ENCODE measurements at places on chromosomes 1 and 21. TPM values are rescaled to one million over a fixed set of nuclear protein-coding genes. Genes with fewer than 3 reads are reported as not detected.

DNA sequence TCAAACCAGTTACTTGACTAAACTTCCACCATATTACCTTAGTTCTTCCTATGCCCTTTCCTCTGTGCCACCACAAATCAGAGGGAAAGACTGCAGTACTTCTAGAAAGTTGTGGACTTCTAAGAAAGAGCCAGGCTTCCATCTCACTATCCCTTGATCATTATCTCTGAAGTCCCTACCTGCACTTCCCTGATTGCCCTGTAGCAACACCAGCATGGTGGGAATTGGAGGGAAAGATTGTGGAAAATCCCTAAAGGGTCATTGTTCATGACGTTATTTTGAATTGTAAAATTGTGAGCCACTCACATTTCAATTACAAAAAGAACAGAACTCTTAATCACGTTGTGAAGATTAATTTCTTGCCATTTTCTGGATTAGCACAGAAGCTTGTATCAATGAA lies 23.4 kb upstream of the KIAA1614 start:
- no peak for DNase-seq

DNA sequence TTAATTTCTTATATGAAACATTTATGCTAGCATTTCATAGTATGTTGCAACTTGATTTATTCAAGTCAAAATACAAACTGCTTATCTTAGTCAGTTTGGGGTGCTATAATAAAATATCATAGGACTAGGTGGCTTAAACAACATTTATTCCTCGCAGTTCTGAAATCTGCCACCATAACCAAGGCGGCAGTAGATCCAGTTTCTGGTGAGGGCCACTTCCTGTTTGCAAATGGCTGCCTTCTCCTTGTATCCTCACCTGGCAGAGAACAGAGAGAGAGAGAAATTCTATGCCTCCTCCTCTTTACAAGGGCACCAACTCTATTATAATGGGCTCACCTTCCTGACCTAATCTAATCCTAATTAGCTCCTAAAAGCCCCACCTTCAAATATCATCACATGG lies 76.1 kb upstream of the RGS2 start:
- no peak for DNase-seq

GRCh38 chr1:172144445-172145061 lies 275.9 kb upstream of the C1orf105 start:
- peak; percentile 51 for DNase-seq

GRCh38 chr1:173410133-173410793 lies 66.9 kb upstream of the PRDX6 start:
- no peak for DNase-seq

- no peak for DNase-seq
Measured at GRCh38 chr1:3912809-3913685, 13.0 kb upstream of the C1orf174 start.

DNA sequence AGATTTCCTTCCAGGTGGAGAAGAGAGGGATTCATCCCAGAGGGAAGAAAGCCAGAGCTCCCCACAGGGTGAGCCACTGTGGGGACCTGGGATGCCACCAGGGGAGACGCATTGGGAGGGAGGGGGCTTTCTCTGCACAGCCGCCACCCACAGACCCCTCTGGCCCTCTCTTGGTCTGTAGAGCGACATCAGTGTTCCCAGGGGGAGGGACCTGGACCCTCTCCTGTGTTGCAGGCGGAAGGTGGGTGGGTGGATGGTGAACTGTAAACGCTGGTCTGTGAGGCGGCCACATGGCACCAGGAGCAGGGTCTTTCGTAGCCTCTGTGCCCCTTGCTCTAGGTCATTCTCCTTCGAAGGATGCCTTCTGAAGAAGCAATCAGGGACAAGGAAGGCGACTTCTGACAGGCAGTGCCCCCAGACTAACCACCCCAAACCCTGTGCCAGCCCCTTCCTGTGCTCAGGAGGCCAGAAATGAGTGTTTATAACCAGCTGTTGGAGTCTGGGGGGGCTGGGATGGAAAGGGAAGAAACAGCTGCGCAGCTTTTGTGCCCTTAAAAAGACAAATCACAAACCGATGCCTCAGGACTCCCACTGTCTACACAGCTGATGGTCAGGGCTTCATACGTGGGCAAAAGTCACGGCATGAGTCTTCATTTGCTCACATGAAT lies 121.4 kb upstream of the ZBTB40 start:
- DNase-seq: no peak

DNA sequence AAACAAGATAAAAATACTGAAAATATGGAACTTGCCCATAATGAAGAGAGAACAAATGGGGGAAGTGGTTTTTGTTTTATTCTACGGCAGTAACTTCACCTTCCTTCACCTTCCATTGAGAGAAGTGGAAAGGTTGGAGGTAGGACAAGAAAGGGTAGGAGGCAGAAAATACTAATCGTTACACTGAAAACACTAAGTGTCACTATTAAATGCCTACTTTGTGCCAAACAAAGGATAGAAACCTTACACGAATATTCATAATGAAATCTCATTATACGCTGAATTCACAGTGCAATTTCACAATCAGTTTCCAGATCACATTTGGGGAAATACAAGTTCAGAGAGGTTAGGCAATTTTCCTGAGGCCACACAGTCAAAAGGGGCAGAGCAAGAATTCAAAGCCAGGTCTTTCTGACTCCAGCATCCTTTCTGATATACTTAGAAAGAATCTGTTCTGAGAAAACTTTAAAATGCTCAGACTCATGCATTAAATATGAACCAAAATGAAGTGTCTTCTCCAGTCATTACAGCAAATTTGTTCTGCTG lies 3.0 kb downstream of the TIAM1 start:
- DNase-seq: no peak

DNA sequence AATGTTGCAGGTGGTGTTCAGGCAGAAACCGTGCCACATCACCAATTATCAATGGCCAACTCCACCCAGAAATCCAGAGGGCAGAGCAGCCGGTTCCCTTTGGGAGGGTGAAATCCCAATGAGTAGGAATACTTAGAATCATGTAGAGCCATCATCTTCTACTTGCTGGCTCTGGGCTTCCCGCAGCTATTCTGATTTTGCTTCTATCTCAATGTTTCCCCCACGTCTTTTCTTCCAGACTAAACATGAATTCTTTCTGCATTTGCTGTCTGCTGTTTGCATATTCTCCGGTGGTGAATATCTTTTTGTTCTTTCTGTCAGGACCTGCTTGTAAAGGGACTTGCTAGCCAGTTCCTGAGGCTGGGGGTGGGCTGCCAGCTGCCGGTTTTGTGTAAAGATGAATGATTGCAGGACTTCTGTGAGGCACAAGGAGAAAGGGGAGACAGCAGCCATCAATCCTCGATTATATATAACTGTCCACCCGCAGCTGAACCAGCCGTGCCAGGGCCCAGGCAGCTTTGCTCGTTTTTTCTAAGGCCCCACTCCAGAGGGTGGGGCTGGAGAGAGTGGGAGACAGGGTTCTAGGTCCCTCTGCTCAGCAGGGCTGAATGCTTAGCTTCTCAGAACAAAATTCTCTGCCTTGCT lies 33.2 kb downstream of the PRAMEF20 start:
- no peak for DNase-seq

DNA sequence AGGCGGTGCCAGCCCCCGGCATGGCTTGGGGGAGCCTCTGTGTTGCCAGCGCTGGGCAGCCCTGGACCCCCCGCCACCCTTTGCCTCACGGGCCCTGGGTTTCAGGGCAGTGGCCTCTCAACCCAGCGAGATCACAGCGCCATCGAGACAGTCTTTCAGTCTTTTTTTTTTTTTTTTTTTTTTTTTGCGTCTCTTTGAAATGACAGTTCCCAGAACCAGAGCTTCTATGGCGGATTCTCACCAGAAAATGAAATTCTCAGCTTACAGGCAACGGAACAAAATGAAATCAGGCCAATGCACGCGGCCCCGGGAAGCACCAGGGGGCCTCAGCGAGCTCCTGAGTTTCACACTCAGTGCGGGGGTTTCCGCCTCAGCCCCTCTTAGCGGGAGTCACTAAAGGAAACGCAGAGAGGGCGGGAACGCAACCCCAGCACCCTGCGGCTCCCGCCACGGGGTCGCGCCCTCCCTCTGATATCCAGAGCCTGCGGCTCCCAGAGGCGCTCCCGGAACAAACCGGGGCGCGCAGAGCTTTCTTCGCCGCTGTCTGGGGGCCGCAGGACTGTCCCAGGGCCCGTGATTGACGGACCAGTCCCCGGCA lies 8.0 kb upstream of the COL6A1 start:
- peak; percentile 76 for DNase-seq

- no peak for DNase-seq
Measured at GRCh38 chr1:2945821-2946231, 75.4 kb upstream of the ACTRT2 start.

- DNase-seq: no peak
Measured at GRCh38 chr1:53608676-53609075, 130.3 kb downstream of the GLIS1 start.

GRCh38 chr1:195591917-195592672 lies 1016.1 kb downstream of the KCNT2 start:
- no peak for DNase-seq

- DNase-seq: no peak
Measured at GRCh38 chr1:67623906-67624305, 61.1 kb upstream of the GADD45A start.

GRCh38 chr1:240946926-240947325 lies 335.0 kb upstream of the GREM2 start:
- peak; percentile 62 for DNase-seq

DNA sequence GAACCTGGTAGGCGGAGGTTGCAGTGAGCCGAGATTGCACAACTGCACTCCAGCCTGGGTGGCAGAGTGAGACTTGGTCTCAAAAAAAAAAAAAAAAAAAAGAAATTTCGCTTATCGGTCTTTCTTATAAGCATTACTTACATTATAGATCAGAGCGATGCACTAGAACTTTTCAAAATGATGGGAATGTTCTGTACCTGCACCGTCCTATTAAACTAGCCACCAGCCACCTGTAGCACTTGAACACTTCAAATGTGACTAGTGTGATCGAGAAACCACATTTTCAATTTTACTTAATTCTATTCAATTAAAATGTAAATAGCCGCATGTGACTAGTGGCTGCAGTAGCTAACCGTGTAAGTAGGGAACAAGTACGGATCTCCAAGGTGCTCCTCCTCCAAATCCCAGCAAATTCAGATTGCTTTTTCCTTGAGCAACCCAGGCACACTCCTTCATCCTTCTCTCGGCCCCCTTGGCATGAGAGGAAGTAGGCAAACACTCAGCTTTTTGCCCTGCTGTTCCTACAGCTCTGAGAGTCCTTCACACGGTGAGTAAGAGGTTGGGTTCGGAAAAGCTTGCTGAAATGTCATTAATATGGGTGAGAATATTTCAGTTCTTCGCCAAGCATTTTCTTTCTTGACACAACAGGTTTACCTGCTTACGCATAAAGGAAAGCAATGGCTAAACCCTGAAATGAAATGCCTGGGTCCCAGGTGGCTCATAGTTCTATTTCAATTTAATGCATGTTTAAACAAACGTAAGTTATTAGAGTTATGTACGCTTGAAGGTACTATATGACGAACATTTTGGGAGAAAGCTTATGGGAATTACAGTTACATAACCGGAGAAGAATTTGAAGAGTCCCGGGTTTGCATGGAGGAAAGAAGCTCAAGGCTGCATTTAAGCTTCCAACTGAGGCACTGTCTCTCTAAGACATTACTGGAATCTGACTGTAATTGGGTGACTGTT lies 69.5 kb upstream of the HUNK start:
- DNase-seq: no peak

DNA sequence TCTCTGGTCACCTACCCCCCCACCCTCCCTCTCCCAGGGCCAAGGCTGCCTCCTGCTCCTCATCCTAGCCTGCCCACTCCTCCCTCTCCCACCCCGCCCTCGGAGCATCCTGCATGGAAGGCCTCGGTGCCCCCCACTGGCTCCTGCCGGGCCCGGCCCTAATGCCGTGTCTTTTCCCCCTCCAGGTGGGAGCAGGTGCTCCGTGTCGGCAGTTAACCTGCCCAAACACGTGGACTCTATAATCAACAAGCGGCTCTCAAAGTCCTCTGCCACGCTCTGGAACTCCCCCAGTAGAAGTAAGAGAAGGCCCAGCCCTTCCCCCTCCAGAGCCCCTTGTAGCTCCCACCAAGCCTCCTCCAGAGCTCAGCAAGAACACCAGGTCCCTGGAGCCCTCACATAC lies 18.8 kb downstream of the MAP7D1 start:
- no peak for DNase-seq

- peak; percentile 91 for DNase-seq
Measured at GRCh38 chr21:36927719-36928117, 38.8 kb downstream of the HLCS start.

DNA sequence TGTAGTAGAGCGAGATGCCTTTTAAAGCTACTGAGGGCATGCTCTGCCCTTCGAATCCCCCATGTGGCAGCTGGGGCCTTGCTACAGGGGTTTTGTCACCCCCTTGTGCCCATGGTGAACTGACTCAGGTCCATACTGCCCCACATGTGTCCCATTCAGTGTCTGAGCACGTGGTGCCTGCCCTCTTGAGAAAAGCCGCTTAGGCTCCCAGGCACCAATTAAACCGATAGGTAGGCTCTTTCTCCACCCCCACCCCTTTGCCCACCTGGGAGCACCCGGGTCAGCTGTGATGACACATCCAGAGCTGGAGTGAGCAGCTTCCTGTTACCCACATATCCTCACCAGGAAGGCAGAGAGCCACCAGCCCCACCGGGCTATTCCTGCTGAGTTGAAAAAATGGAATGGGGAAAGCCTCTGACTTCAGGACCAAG lies 30.5 kb downstream of the TMCC2 start:
- no peak for DNase-seq

GRCh38 chr1:12708396-12709090 lies 7.4 kb upstream of the AADACL3 start:
- DNase-seq: no peak

DNA sequence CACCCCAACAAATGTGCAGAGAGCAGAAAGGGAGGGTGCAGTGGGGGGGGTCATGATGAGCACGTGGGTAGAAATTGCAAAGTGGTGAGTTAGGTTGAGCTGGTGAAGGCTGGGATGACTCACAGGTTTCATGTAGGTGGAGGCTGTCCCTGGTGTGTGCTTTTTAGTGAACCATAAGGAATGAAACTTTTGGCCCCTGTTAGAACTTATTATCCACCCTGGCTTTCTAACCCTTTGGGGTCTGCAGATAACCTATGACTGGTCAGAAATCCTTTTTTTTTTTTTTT lies 46.9 kb downstream of the DOP1B start:
- DNase-seq: peak; percentile 50

GRCh38 chr1:61255358-61255703 lies 173.0 kb downstream of the NFIA start:
- peak; percentile 40 for DNase-seq

DNA sequence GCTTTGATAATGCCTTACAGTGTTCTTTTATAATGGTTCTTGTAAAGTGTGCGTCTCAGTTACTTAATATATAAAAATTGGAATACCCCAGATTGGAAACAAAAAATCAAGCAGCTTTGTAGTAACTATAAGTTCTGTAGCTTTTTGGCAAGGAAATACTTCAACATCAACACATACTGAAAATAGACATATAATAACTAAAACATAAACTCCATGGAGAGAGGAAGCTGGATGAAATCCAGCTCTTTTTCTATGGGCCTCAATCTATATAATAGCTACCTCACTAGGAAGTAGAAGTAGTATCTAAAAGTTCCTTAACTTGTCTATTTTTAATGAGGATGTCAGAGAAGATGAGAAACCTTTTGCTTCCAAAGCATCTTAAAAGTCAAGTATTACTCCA lies 313.3 kb upstream of the NFIA start:
- DNase-seq: no peak

Gene CAMK2N1
- total RNA-seq: 7.8 TPM

Gene CNR2
- not detected for total RNA-seq

Gene PEAR1
- 53.5 TPM for total RNA-seq

Gene CDC42
- total RNA-seq: 772 TPM

Gene LCE1A
- not detected for total RNA-seq

Gene TSPEAR
- 0.47 TPM for total RNA-seq

Gene SPOCD1
- 2.0 TPM for total RNA-seq

Gene DFFA
- 56.2 TPM for total RNA-seq

Data from dermis blood vessel endothelial cell (primary cell).